ENCODE measurements at places on chromosomes 6 and 20. TPM values are rescaled to one million over a fixed set of nuclear protein-coding genes. Genes with fewer than 3 reads are reported as not detected.

GRCh38 chr6:20202699-20203302, 9.5 kb downstream of the MBOAT1 start:
- DNase-seq: no peak

DNA sequence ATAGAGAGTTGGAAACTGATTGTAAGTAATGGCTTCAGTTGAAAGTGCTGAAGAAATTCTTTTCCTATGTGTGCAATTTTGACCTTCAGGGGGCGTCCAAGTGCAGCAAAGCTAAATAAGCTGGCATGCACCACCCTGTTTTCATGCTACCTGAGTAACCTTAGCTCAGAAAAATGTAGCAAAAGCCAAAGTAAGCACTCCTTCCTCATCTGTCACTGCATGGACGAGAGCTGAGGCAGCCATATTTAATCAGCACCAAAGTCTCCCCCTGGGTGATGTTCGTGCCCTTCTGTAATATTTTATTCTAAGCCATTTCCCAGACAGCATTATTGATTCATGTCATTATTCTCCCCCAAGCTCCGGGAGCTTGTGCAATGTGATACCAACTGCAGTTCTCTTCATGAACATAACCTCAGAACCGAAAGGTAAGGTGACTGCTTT, 123.1 kb downstream of the RPS12 start:
- DNase-seq: no peak

- no peak for DNase-seq
These were observed 3.8 kb upstream of the CITED2 start for GRCh38 chr6:139378226-139378625.

DNA sequence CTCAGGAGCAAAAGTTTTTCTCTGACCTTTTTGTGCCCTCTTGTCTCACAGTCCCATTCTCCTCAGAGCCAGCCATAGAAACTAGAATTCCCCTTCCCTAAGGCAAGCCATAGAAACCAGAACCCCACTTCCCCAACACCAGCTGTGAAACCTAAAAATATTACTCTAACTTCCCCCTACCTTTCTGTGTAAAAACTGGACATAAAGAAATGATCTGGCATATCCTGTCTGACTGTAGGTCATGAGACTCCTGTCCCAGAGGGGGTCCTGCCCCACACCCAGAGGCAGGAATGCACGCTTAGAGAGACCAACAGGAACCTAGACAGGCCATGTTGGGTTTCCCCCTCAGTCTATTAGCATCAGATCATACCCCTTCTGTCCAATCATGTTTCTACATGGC, 140.6 kb upstream of the SLC22A16 start:
- DNase-seq: no peak

Gene TCP11
- total RNA-seq: not detected

Gene C20orf202
- 0.59 TPM for total RNA-seq

All from tibial nerve (tissue), 4 donors.